ENCODE measurements at places on chromosomes 6 and 20.

DNA sequence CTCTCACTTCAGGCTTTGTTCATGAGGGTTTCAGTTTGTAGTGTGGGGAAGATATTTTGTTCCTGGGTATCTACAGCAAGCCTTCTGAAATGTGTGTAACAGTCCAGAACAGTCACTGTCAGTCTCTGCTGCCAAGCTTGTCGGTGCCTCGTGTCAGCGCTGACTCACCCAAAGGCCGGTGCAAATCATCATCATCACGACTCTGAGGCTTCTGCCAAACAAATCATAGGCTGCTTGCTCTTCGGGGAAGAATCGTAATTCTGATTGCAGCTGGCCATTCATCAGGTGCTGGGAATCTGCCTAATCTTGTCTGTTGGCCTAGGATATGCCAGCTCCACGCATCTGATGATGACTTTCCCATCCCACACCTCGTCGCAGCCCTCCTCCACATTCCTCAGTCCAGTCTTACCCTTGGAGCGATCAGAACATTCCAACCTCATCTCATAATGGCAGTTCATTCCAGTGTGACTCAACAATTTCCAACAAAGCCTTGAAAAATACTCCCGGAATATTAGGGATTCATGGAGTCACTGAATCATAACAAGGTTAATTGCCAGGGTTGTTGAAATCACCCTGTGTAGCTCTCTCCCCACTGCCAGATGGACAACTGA is 40.9 kb downstream of the ALDH8A1 start:
- DNase-seq, result no peak

- no peak for DNase-seq
Observed at GRCh38 chr6:87574237-87574804, 15.5 kb downstream of the RARS2 start.

DNA sequence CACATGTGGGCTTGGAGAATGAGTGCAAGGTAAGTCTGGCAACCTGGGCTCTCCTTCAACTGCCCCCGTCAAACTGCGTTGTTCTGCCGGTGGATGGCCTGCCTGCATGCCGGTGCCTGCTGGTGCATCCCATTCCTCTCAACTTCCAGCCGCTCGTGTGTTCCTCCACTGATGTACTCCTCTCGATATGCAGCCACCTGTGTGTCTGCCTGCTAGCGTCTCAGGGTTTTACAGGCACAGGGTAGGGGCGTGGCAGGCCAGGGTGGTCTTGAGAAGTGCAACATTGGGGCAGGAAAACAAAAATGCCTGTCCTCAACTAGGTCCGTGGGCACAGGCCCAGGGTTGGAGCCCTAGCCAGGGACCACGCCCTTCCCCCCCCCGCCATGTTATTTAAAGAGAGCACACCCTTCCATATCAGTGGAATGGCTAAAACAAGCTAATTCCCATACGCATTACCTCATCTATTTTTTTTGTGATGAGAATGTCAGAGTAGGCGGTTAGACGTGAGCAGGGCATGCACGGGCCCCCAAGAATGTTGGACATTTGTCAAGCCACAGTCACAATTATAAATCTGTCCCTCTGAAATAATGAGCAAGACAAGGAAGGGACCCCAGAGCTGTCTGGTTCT is 33.2 kb downstream of the SERPINB6 start:
- DNase-seq, result no peak

DNA sequence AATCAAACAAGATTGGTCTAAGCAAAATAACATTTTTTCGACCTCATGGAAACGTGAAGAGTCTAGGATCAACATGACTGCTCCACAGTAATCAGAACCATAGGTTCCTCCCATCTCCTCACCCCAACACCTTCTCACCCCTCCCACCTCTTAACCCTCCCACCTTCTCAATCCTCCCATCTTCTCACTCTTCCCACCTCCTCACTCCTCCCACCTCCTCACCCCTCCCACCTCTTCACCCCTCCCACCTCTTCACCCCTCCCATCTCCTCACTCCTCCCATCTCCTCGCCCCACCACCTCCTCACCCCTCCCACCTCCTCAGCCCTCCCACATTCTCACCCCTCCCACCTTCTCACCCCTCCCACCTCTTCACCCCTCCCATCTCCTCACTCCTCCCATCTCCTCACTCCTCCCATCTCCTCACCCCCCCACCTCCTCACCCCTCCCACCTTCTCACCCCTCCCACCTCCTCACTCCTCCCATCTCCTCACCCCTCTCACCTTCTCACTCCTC is 567.4 kb downstream of the C6orf118 start:
- DNase-seq, result no peak

- DNase-seq, result no peak
Observed at GRCh38 chr20:36493051-36493800, 48.1 kb upstream of the MYL9 start.

GRCh38 chr6:163264662-163265035 is 149.9 kb upstream of the QKI start:
- no peak for DNase-seq

- DNase-seq, result no peak
Observed at GRCh38 chr20:49624317-49624716, 56.4 kb upstream of the PTGIS start.

- DNase-seq, result no peak
Observed at GRCh38 chr6:51536728-51537127, 550.7 kb downstream of the PKHD1 start.

GRCh38 chr6:37551867-37552266 is 52.2 kb upstream of the CCDC167 start:
- no peak for DNase-seq

GRCh38 chr20:2544211-2544610 is 7.8 kb downstream of the TMC2 start:
- no peak for DNase-seq

DNA sequence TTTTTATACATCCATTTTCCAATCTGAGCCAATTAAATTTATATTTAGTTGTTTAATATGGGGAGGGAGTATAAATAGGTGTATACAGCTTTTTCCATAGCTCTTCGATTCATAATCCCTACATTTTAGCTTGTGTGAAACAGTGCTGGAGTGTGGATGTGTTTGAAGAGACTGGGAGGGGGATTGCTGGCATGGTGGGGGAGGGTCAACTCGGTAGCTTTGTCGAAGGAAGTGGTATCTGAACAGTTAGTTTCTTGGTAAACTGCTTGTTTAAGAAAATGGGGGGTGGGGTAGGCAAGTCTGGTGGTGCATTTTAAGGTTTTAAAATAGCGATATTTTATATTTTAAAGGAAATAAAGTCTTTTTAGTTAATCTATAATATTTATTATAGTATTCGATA is 1.4 kb upstream of the LIN28B start:
- no peak for DNase-seq

- DNase-seq, result no peak
Observed at GRCh38 chr20:15091421-15092037, 754.1 kb upstream of the FLRT3 start.

All from GM06990 (cell line).